LHCN-M2 (cell line): ENCODE measurements at places on chromosomes 3 and 15. TPM values are rescaled to one million over a fixed set of nuclear protein-coding genes. Genes with fewer than 3 reads are reported as not detected.

Gene SLC35G2
- 17.4 and 18.7 TPM in 2 replicates for total RNA-seq

Gene LDHAL6B
- not detected in 2 replicates for total RNA-seq

Gene MAGEL2
- total RNA-seq: 0.38 and 0.40 TPM in 2 replicates

Gene SLC12A6
- 11.2 and 12.1 TPM in 2 replicates for total RNA-seq

Gene C3orf22
- total RNA-seq: not detected in 2 replicates

Gene LRTM1
- not detected in 2 replicates for total RNA-seq

Gene ADGRG7
- total RNA-seq: not detected in 2 replicates

Gene MESP2
- total RNA-seq: 0.06 and 0.45 TPM in 2 replicates

Gene CRYGS
- total RNA-seq: 1.4 and 1.7 TPM in 2 replicates

Gene CD80
- not detected in 2 replicates for total RNA-seq

Gene CXCR6
- not detected in 2 replicates for total RNA-seq

Gene GOLGA6B
- total RNA-seq: not detected in 2 replicates

Gene HCLS1
- not detected in 2 replicates for total RNA-seq

Gene IMPG2
- total RNA-seq: 0.19 and 0.23 TPM in 2 replicates

Gene SYNPR
- total RNA-seq: not detected in 2 replicates

DNA sequence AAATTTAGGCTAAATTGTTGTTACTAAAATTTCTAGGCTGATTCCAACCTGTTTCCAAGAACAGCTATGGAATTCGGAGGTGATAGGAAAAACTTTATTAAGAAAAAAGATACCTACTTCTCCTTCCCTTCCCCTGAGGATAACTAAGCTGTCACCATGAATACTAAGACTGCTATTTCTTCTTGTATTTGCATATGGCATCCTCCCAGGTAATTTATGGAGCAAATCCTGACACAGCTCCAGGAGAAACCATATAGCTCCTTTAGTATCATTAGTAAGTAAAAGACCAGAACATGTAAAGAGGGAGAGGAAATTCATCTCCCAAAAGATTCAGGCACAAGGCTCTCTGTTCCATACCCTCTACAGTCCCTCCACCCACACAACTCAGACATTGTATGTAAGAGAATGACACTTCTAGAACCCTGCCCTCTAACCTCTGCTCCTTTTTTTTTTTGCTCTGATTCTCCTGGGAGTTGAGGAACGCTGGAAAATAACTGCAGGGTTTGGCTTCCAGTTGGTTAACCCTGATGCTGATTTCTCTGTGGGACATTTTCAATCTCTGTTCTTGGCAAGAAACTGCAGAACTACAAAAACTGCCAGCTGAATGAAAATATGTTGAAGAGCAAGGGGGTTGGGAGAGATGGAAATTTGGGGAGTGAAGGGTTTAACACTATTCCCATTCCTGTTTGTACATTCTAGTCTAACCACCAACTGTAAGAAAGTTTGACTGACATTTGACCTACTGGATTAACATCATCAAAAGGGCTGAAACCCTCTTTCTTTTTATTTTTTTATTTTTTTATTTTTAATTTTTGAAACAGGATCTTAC is 14.2 kb upstream of the MAGI1 start:
- peak; percentile 50 for DNase-seq

DNA sequence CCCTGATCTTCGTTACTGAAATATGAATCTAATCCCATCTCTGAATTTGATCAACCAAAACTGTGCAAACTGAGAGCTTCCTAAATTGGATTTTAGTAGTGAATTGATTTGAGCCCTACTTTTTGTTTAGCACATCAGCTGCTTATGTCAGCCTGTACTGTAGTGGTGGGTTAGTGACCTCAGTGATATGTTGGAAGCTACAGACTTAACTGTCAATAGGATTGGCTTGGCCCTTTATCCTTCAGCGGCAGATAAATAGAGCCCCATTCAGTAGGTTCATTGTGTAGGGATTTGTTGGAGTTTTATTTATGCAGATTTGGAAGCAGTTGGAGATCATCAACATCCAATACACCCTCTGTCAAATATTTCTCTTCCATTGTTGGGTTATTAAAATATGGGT is 409.7 kb downstream of the SOX2 start:
- DNase-seq: no peak

- peak; percentile 87 for DNase-seq
Measured at GRCh38 chr15:50353251-50353974, 1.6 kb downstream of the GABPB1 start.

GRCh38 chr3:155417119-155417517 is 123.6 kb upstream of the STRIT1 start:
- DNase-seq: no peak

DNA sequence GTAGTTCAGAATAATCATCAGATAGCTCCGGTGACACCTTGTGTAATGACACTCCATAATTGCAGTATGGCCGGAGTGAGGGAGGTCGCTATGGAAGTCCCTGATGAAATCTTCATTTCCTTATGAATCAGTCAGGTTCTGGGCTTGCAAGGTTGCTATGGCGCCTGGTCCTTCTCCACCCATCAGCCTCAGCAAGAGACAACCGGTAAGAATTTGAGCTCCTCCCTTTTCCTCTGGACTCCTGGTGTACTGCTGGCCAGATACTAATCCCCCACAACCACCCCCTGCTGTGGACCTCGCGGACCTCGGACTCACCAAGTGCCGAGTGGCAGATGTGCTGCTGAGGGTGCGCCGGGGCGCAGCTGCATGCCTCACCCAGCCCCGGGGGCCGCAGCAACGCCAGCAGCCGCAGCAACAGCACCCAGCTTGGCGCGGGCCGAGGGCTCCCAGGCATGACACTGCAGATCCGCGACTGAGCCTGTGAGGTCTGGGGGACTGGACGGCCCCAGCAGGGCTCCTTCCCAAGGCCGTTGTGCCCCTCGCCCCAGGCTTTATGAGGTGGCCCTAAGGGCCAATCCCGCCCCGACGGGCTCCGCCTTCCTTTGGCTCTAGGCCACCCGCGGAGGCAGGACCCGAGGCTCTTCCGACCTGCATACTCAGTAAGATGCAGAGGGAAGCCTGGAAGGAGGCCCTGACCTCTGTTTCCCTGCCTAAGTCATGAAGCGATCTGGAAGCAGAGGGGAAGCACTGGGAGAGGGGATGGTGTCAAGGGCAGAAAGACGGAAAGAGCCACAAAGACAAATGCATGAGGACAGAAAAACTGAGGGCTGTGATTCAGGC is at the start of gene TIMP4:
Gene TIMP4 (minus strand): TSS at position 526 of the 840 bp plus-strand sequence. CDS start 72 bp downstream, at position 454.
- peak; percentile 37 for DNase-seq

DNA sequence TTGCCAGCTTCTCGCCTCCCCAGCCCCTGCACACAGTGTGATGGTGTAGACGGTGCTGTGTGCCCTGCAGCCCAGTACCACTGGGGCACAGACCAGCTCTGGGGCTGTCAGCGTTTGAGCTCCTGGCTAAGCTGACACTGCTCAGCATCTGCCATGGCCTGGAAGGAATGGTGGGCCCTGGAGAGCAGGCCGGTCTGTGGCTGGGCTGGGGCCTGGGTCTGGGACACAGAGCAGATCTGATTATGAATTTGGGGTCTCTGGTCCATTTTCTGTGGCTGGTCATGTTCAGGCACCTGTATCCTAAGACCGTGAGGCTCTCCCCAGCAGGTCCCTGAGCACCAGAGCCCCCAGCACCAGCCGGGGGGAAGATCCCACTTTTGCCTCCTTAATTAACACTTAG is 34.7 kb downstream of the HCN4 start:
- no peak for DNase-seq

DNA sequence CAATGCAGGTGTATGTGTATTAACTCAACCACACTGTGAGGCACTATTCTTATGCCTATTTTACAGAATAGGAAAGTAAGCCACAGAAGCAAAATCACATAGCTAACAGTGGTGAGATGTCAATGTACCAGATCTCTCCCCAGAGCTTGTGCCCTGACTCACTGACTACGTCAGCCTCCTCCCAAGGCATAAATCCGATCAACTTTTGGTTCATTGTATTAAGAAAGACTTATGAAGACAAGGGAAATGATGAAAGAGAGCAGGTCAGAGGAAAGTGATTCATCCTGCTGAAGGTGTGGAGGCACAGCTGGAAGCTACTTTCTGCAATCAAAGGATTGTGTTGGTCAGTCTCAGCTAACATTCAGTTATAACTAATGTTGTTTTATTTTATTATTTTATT is 33.0 kb upstream of the SV2B start:
- peak; percentile 17 for DNase-seq

- DNase-seq: no peak
Measured at GRCh38 chr3:55077726-55078125, 149.9 kb upstream of the LRTM1 start.

- peak; percentile 78 for DNase-seq
Measured at GRCh38 chr15:60464836-60465630, 13.9 kb downstream of the ICE2 start.

GRCh38 chr15:73283366-73283962 is 85.3 kb downstream of the HCN4 start:
- DNase-seq: peak; percentile 43

GRCh38 chr15:50563756-50564155 is 17.3 kb upstream of the USP50 start:
- no peak for DNase-seq

GRCh38 chr3:52221563-52222318 is 3.7 kb downstream of the TLR9 start:
- DNase-seq: no peak

DNA sequence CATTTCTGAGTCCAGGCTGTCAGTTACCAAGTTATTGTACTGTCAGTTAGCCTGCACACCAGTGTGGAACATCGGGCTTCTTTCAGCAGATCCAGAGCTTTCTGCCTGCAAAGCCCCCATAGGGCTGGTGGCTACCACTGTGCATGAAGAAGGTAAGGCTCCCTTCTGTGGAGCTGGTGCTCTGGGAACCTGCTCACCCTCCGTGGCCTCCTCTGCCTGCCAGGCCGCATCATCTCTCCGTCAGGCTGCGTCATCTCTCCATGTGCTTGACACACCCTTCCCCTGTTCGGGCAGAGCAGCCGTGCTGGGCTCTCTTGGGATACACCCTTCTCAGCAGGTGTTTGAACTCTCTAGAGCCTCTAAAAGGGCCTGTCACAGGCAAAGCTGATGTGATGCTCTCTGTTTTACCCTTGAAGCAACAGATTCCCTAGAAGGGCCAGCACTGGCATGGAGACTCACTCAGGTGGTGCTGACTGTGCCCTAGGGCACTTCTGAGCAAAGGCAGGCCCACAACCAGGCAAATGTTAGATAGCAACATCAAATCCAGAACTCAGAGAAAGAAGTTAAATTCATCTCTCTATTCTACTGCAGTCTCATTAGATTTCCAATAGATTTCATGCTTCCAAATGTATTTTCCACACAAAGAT is 261.1 kb downstream of the EPHB1 start:
- DNase-seq: no peak

GRCh38 chr3:116444819-116445310 is 422 bp downstream of the LSAMP start:
- DNase-seq: no peak

DNA sequence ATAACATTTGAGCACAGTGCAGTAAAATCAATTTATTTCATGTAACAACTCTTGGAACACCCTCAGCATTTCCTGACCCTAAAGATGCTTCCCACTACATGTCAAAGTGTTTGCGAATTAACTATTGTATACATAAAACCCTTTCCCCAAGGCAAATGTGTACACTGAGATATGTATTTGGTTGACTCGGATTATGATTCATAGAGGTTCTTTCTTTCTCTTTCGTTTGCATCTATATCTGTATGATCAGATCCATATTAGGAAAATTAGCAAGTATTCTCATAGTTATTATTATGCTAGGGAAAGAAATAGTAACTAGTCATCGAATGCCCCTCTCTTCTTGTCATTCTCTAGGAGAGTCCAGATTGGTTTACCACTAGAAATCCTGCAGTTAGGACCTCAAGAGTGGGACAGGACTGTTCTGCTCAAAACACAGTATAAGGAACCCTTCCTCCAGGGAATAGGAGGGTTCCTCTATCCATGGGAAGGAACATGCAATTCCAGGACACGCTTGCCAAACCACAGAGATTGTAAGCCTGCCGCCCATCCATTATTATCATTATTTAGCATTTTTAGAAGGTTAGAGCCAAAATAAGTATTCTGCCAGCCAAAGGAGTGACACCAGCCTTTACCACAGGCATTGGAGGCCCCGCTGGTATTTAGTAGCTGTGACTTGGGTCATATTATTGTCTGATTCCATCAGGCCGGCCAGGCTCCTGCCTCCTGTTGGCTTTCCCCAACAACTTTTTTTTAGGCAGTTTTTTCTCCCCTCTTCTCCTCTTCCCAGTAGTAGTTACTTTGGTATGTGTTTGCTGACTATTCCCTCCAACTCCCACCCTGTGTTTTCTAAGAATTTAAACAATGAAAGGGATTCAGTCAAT is 100.7 kb downstream of the GALK2 start:
- peak; percentile 69 for DNase-seq

GRCh38 chr3:46365737-46366524 is 4.8 kb upstream of the CCR5 start:
- DNase-seq: no peak

DNA sequence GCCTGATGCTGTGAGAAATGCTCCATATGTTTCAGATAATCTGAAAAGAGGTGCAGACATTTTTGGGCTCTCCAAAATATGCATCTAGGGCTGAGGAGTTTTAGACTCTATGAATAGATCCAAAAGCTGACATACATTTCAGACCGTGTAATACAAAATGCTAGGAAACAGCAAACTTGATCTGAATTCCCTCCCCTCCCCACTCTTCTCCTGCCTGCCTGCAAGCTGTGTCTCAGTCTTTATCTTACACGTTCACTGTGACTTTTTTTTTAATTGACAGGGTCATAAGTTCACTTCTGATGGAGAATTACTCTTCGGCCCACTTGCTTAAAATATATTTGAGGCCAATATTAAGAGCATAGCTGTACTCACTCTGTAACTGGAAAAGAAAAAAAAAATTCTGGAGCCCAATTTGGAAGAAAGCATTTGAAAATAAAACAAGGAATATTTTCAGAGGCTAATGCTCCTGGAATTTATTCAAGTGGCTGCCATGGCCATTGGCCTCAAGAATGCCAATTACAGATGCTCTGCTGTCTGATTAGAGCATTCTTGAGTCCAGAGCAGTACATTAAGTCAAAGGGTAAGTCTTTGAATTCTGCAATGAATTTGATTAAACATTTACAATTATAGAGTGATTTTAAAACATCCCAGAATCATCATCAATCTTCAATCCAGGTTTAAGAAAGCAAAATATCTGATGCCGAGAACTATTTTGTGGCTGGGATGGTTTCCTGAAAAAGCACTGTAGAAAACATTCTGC is 146.2 kb upstream of the SEMA6D start:
- DNase-seq: no peak

GRCh38 chr3:189580190-189580589 is 51.0 kb upstream of the TP63 start:
- no peak for DNase-seq

- DNase-seq: no peak
Measured at GRCh38 chr3:65587650-65588439, 450.9 kb downstream of the MAGI1 start.

- DNase-seq: no peak
Measured at GRCh38 chr15:76905855-76906254, 715 bp upstream of the SCAPER start.

DNA sequence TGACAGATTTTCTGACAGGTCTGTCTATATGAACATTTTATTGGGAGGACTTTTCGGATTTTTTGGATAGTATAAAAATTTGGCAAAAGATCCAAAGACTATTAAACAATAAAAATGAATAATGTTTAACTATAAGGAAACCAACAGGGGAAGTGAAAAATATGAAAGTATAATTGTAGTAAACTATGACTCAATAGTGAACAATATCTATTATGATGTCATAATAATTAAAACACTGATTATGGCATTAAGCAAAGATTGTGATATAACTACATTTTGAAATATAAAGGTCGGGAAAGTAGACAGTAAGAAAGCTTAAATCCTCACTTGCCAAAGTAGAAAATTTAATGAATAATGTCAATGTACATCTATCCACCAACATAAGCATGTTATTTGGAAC is 44.3 kb upstream of the CNTN6 start:
- no peak for DNase-seq
